Activated naive CD4-positive, alpha-beta T cell treated with Interleukin-2 at 50 U/mL for 16 hours (primary cell): ENCODE measurements at places on chromosomes 13 and 19.

- DNase-seq = no peak
Observed at GRCh38 chr13:45787346-45787745, 64.2 kb downstream of the SIAH3 start.

GRCh38 chr13:99135591-99135990 lies 65.1 kb upstream of the UBAC2 start:
- no peak for DNase-seq

GRCh38 chr13:93060144-93060543 lies 166.5 kb upstream of the GPC6 start:
- no peak for DNase-seq

DNA sequence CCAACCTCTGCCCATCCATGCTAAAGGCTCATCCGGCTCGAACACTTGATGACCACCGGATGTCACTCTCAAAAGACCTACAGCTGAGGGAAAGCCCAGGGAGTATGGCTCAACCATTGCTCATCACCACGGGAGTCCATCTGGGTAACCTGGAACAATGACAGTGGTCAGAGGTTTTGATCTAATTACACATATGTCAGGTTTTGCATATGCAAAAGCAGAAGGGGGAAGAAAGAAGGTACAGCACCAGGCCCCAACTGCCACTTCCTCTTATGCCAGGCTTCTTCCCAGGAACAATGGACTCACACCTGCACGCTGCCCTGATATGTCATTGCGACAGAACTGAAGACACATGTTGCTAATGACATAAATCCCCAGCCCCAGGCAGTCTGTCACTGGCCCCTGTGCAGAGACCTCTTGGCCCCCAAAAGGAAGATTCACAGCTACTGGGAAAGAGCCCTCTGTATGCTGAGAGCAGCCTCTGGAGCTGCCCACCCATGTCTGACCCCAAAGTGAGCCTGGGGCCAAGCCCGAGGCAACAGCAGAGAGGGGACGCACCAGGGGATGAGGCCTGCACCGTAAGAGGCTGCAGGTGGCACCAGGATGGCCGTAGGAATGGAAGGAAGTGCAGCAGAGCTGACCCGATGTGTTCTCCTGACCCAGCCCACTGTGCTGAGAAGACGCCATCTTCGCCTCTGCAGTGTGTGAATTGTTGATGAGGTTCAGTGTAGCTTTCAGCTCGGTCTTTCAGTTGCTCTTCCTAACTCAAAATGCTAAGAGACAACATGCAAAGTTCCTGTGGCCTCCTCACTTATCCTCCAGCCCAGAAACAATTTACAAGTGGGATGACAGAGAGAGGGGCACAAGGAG lies 26.3 kb downstream of the EPS15L1 start:
- no peak for DNase-seq

DNA sequence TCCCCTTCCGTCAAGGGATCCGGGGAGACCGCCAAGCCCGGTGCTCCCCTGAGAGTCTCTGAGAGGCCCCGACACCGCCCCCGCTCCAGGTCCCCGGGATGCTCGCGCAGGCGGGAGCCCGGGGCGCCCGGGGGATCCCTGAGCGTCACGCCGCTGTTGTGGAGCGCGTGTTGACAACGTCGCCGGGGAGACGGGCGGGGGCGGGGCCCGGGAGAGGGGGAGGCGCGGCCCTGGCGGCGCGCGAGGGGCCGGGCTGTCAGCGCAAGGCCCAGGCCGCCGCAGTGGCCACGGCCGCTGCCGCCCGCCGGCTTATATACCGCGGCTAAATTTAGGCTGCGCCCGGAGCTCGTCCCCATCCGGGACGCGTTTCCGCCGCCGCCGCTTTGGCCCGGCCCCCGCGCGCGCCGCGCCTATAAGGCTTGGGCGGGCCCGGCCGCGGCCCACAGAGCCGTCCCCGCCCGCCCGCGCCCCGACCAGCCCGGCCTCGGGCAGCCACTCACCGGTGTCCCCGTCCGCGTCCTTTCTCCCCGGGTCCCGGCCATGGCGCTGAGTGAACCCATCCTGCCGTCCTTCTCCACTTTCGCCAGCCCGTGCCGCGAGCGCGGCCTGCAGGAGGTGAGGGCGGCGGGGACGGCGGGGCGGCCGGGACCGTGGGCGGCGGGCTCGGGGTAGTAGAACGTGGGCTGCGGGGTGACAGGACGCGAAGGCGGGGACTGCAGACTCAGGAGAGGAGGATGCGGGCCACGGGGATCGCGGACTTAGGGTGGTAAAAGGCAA lies at the start of gene KLF2:
KLF2 (plus strand) TSS at position 443 of the 777 bp plus-strand sequence; CDS start at position 541, 98 bp downstream.
- peak; percentile 84 for DNase-seq

GRCh38 chr19:35882114-35882832 lies 13.9 kb downstream of the APLP1 start:
- no peak for DNase-seq

DNA sequence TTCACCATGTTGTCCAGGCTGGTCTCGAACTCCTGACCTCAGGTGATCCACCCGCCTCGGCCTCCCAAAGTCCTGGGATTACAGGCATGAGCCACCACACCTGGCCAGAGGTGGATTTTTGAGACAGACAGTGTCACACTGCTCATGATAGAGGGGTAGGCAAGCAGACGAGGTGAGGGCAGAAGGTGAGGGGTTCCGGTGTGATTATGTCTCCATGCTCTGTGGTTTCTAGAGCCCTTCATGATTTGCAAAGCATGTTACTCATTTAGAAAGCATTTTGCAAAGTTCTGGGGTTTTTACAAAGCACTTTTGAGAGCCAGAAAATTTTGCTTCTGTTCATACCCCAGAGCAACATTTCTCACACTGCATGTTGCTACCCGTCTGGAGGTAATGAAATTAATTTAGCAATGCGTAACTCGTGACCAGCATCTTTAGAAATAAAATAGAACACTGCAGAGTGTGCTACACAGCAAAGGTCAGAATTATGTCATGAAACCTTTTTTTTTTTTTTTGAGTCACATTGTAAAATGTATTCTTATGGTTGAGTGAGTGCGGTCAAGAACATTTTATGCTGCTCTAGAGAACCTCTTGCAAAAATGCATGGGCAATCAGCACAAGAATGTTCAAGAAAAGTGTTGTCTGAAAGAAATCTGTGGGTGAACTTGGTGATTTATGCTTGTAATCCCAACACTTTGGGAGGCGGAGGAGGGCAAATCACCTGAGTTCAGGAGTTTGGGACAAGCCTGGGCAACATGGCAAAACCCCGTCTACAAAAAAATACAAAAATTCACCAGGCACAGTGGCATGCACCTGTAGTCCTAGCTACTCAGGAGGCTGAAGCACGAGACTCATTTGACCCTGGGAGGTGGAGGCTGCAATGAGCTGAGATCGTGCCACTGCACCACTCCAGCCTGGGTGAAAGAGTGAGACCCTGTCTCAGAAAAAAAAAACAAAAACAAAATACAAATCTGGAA lies 58.0 kb downstream of the MAP4K1 start:
- peak; percentile 55 for DNase-seq

- no peak for DNase-seq
Observed at GRCh38 chr13:98582947-98583346, 6.0 kb upstream of the STK24 start.

DNA sequence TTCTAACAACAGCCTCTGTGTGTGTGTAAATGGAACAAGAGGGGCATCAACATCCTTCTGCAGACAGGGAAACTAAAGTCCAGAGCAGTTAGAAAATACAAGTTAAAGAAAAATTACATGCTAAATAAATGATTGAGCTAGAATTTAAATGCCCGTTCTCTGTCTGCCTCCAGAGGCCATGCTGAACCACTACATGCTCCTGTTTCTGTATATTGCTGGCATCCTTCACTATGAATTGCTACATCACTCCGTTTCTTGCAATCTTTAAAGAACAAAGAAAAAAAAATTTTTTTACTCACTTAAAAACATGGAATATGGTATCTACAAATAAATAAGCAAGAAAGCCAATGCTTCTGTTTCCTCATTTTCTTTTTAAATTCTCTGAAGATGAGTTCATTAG lies 47.9 kb downstream of the DCT start:
- no peak for DNase-seq

DNA sequence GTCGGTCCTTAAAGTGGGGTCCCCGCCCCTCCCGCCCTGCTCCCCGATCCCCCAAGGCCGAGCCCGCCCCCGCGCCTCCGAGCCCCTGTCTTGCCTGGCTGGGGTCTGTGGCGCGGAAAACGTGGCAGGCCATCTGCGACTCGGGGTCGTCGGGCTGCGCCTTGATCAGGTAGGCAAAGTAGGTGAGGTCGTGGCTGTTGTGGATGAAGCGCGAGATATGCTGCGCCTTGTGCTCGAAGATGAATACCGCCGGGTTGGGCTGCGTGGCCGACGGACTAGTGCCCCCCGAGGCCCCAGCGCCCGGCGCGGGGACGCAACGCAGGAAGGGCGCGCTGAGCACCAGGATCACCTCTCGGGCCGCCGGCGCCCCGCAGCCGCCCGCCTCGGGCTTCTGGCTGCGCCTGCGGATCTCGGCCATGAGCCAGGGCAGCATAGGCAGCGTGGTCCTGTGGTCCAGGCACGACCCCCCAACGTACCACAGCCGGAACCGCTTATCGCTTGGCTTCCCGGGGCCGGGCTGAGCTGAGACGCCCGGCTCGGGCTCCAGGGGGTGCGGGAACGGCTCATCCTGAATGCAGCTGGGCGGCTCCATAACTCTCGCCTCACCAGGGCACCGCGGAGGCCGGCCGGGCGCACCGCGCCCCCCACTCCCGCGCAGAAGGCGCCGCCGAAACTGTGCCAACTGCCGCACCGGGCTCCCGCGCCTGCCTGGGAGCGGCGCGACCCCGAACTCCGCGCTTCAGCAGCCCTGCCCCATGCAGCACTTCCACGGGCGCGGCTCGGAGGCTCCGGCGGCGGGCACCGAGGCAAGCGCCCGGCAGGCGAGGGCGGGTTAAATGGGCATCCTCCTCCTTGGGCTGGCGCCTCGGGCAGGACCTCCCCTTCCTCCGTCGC lies 546 bp downstream of the TBC1D4 start:
- DNase-seq = peak; percentile 4

- DNase-seq = no peak
Observed at GRCh38 chr19:44718441-44719261, 19.7 kb downstream of the CEACAM16 start.

GRCh38 chr13:21389124-21389523 lies 70.0 kb downstream of the ZDHHC20 start:
- no peak for DNase-seq

DNA sequence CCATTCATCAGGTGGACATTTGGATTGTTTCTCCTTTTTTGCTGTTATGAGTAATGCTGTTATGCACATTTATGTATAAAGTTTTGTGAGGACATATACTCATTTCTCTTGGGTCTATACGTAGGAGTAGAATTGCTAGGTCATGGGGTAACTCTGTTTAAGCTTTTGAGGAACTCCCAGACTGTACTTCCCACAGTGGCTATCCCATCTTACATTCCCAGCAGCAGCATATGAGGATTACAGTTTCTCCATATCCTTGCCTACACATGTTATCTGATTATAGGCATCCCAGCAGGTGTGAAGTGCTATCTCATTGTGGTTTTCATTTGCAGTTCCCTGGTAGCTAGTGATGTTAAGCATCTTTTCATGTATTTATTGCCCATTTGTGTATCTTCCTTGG lies 5.9 kb downstream of the ZSCAN22 start:
- DNase-seq = no peak

- no peak for DNase-seq
Observed at GRCh38 chr19:11373166-11373884, 1.1 kb upstream of the SWSAP1 start.

DNA sequence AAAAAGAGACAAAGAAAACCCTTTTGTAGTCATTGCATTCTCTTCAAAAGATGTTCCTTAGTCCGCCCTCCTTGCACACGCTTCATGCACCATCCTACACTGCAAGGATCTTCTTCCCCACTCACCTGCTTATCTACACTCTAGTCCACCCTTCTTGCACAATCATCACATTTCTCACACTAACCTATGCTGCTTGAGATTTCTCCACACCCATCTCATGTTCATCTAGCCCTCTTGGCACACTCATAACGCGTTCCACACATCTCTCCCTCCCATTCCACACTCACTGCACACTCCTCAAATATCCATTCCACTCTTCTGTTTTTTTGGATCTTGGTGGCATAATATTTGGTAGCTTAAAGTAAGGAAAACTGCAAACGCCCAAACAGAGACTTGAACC lies 22.3 kb upstream of the HNRNPUL1 start:
- no peak for DNase-seq

DNA sequence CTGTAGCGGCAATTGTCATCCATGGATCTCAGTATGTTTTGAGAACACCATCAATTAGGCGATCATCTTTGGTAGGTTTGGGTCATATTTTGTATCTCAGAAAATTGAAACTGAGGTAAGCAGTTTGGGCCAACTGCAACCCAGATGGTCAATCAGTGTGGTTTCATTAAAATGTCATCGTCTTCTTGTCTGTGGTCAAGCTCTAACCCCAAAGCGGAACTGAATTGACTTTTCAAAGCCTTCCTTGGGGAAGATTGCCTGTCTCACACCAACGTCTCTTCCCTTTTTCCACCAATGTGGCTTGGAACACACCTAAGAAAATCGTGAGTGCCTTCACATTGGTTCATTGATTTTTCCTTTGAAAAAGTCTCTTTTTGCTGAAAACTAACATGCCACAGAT lies 56.3 kb upstream of the UBAC2 start:
- DNase-seq = no peak
